ENCODE measurements at places on chromosomes 5 and 9.

GRCh38 chr9:95406121-95406520 lies 88.6 kb upstream of the FANCC start:
- no peak for DNase-seq

DNA sequence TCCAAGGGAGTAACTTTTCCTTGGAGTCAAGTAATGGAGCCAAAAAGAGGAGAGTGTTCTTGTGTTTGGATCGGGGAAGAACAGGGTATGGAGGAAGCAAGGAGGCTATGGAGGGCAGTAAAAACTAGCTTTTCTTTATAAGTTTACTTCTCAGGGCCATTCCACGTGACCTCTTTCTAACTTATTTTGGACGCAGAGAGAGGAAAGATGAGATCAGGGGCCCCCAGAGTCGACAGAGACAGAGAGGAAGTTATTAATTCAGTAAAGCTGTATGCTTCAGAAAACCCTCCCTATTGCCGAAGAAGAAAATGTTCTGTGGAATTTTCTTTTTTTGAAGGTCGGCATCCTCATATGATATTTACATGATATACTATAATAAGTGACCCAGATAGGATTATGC lies 233.8 kb upstream of the MPDZ start:
- no peak for DNase-seq

DNA sequence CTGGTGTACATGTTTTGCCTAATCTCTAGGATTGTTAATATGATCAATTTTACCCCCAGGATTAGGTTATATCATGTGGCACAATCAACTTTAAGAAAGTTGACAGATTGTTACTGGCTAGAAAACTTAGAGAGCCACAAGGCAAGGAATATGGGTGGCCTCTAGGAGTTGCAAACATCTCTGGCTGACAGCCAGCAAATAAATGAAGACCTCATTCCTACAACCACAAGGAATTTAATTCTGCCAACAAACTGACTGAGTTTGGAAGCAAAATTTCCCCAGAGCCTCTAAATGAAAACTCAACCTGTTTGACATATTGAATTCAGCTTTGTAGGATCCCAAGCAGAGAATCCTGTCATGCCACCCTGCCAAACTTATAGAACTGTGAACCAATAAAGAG lies 196.4 kb upstream of the PTGER4 start:
- no peak for DNase-seq

DNA sequence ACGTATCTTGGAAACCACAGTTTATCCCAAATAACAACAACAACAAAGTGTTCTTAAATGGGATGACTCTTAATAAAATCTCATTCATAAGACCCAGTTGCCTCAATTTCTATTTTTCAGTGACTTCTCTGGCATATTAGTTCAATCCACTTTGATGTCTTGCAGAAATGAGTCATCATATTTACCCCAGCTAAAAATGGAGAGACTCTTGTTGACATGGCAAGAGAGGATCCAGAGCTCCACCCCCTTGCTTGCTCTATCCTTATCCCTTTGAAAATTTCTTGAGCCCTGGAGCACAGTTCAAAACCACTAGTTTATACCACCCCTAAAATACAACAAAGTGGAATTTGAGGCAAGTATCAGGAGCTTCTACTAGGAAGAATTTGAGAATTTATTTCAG lies 20.8 kb downstream of the VCAN start:
- no peak for DNase-seq

DNA sequence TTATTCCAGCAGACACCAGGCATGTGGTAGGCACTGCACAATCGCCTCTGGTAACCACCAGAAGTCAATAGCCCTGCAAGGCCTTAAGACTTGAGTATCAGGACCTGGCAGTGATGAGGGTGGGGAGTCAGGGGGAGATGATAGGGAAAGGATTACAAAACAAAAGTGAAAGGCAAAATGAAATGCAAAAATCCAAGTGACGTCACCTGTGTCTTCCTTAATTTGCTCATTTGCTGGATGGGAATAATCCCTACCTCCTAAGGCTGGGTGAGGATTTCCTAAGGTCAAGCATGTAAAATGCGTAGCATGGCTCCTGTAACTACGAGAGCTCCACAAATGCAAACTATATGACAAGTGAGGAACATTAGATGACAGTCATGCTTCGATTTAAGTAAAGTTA lies 58.4 kb downstream of the FOXI1 start:
- no peak for DNase-seq

DNA sequence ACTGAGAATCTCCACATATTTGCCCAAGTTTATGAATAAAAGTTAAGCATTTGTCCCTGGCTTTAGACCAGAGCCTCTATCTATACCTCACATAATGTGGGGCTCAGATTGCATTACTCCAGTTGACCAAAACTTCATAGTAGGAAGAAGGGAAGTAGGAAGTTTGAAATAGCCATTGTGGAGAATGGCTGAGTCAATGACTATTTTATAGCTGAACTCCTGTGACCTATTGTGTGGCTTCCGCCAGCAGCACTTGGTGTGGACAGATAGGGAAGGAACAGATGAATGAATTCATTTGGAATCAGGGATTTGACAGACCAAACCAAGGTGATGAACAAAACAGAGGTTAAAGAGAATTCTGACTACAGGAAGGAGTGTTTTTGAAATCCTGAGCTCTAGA lies 92.9 kb upstream of the LPAR1 start:
- no peak for DNase-seq

DNA sequence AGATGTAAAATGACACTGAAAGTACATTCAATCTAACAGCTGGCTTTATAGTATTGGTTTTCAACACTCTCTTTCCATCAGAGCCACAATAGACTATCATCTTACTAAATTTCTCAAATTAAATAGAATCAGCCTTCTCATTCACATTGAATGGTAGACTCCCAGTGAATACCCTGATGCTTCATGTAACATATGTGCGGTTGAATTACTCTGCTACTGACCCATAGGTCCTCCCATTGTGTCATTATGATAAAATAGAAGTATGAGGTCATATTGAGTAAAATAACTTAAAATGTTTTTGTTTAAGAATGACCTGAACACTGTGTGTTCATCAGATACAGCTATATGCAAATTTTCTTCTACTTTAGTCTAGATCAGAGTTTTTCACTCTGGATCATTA lies 75.9 kb upstream of the ADAMTSL1 start:
- DNase-seq, result no peak

DNA sequence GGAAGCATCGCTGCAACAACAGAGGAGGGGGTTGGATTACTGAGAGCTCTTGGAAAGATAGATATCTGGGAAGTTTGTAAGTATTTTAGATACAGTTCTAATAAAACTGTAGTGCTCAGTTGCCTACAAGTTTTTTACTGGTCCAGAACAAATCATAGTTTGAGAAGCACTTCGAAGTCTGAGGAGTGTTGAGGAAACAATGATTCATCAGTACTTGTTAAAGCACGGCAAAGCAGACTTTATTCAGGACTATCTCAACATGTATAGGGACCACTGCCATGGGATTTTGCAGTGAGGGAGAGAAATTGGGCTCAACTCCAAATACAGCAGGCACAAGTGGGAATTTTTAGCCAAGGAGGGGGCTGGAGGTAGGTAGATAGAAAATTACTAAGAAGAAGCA lies 25.3 kb upstream of the RECK start:
- DNase-seq, result no peak

GRCh38 chr9:111187376-111187775 lies 142.6 kb downstream of the OR2K2 start:
- DNase-seq, result no peak

DNA sequence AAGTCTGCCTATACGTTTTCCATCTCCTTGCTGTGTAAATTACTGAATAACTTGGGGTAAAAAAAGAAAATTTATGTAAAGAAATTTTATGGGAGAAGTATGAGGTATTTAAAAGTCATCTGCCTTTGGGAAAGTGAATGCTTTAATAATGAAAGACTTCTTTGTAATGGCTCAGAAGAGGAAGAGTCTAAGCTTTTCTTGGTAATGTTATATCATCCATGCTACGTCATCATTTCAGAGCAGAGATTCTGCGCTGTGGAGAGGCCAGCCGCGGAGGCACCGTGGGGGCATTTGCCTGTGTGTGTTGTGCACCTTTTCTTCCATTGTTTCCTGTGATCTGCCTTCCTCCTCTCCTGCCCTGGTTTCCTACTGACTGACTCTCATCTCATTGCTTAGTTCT lies 78.2 kb downstream of the GOLM1 start:
- DNase-seq, result no peak

GRCh38 chr9:9612270-9612669 lies 1000.5 kb downstream of the PTPRD start:
- DNase-seq, result no peak

GRCh38 chr5:143594902-143595818 lies 191.7 kb upstream of the NR3C1 start:
- no peak for DNase-seq

GRCh38 chr5:139664727-139665351 lies 16.7 kb downstream of the CXXC5 start:
- no peak for DNase-seq

GRCh38 chr5:139245637-139246339 lies 47.6 kb upstream of the SIL1 start:
- no peak for DNase-seq
